ENCODE measurements at places on chromosomes 4 and X. TPM values are rescaled to one million over a fixed set of nuclear protein-coding genes. Genes with fewer than 3 reads are reported as not detected.

DGKK gene
- total RNA-seq, result not detected

DNA sequence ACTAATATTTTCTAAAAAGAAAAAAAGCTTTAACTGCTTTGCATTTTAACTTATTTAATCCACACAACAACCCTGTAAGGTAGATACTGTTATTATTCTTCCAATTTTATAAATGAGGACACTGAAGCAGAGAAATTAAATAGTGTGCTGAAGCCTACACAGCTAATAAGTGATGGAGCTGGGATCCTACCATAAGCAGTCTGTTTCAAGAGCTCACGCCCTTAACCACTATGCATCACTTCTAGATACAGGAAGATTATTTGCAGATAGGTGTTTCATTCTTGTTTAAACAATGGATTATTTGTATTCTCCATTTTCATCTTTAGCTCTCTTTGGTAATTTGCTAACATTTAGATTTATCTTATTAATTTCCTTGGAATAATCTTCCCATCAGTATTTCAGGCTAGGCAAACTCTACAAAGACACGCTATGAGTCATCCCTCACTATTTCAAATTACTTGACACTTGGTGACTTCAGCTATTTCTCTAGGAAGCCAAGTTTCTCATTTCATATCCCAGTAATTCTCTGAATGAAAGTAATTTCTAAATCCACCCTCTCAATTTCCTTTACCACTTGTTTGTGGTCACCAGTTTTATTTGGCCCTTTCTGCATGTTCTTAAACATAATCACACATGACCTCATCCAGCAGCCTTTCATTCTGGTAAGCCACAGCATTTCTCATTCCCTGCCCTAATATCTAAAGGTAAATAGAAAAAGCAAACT lies 67.3 kb downstream of the ASB9 start:
- peaks cover 11% of the 10 kb centered on the region for H3K27me3 ChIP-seq
- H3K4me1 ChIP-seq, result no peaks in the 10 kb centered on the region
- H3K27ac ChIP-seq, result no peak overlapping the region
- H3K36me3 ChIP-seq, result no peaks in the 10 kb centered on the region
- no peak overlapping the region for H3K4me3 ChIP-seq

DNA sequence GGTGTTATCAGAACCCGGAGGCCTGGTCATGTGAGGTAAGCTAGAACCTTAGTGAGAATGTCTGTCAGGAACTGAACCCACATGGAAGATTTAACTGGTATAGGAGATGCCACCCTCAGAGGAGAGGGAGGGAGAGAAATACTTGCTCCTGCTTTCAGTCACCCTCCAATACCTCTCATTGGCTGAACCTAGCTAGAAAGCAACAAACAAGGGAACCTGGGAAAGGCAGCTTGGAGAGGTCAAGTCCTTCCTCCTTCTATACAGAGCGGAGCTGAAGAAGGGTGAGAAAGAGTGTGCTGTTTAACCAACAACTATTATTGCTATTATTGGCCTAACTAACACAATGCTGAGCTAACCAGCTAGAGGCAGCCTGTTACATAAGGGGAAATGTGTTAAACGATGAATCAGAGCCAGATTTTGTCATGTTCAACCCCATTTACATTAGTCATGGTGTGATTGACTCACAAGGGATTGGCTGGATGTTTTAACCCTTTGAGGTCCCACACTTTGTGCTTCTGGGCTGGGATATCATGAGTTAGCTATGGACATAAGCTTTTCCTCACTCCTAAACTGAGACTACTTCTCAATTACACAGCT lies 96.5 kb upstream of the ESX1 start:
- H3K4me3 ChIP-seq, result no peak overlapping the region
- H3K36me3 ChIP-seq, result no peaks in the 10 kb centered on the region
- peaks cover 13% of the 10 kb centered on the region for H3K27me3 ChIP-seq
- H3K27ac ChIP-seq, result no peak overlapping the region

FAM53A gene
- total RNA-seq, result 1.6 TPM

DNA sequence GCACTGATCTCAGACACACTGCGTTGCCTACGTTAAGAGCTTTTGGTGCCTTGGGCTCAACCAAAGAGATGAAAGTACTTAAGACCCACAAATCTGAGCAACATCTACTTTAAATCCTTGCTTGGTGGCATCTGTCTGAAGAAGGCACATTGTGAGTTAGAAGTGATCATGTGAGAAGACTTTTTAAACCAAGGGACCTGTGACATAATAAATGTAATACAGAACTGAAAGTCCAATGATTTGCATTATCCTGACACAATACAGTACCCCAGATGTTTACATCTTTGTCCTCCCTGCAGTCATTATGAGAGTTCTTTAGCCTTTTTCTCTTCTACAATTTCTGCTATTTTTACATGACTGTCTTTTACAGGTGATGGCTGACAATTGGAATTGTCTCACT lies 96.7 kb upstream of the FTHL17 start:
- no peak overlapping the region for H3K27ac ChIP-seq
- H3K27me3 ChIP-seq, result peaks cover 11% of the 10 kb centered on the region
- no peak overlapping the region for H3K4me3 ChIP-seq
- DNase-seq, result no peak
- H3K36me3 ChIP-seq, result peaks cover 7% of the 10 kb centered on the region

SULT1E1 gene
- 34.8 TPM for total RNA-seq

DNA sequence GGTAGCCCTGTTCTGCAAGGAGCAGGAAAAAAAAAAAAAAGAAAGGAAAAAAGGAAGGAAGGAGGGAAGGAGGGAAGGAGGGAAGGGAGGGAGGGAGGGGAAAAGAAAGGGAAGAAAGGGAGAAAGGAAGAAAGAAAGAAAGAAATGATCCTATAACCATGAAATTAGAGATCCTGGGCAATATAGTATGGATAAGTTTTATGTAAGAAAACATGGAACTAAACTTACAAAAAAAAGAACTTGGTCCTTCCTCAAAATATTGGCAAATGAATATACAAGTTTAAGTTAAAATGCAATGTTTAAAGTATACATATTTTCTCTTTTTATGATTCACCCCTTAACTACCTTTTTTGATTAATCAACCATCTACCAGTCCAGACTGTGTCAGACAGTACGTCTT lies 18.9 kb downstream of the BBS7 start:
- H3K4me3 ChIP-seq, result no peak overlapping the region
- no peak overlapping the region for H3K27ac ChIP-seq
- H3K4me1 ChIP-seq, result no peaks in the 10 kb centered on the region
- peaks cover 6% of the 10 kb centered on the region for H3K36me3 ChIP-seq
- no peaks in the 10 kb centered on the region for H3K27me3 ChIP-seq

DNA sequence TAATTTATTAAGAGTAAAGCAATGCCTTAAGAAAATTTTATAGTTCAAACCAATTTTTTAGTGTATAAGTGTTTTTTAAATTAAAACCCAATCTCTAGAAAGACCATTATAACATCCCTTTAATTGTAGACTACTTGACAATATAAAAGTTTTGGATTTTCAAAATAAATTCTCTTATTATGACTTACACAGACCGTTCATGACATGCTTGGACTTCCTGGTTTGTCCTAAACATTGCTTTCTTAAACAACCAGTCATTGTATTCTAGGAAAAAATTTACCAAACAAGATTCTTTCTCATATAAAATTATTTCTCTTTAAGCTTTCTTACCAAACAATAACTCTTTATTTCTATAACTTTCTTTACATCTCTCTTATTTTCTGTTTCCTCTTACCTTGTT lies 49.0 kb upstream of the CXorf51A start:
- H3K4me1 ChIP-seq, result no peaks in the 10 kb centered on the region
- no peak overlapping the region for H3K27ac ChIP-seq
- DNase-seq, result no peak
- no peaks in the 10 kb centered on the region for H3K27me3 ChIP-seq
- H3K36me3 ChIP-seq, result no peaks in the 10 kb centered on the region
- H3K4me3 ChIP-seq, result no peak overlapping the region

GRCh38 chr4:86926435-86927086 lies 8.2 kb upstream of the AFF1 start:
- H3K4me1 ChIP-seq, result no peaks in the 10 kb centered on the region
- H3K4me3 ChIP-seq, result no peak overlapping the region
- no peaks in the 10 kb centered on the region for H3K36me3 ChIP-seq
- DNase-seq, result no peak
- H3K27me3 ChIP-seq, result no peaks in the 10 kb centered on the region
- no peak overlapping the region for H3K27ac ChIP-seq

GRCh38 chr4:87916626-87917025 lies 58.9 kb upstream of the SPP1 start:
- H3K27me3 ChIP-seq, result no peaks in the 10 kb centered on the region
- DNase-seq, result peak; percentile 13
- no peaks in the 10 kb centered on the region for H3K4me1 ChIP-seq
- H3K36me3 ChIP-seq, result no peaks in the 10 kb centered on the region
- H3K4me3 ChIP-seq, result no peak overlapping the region

DNA sequence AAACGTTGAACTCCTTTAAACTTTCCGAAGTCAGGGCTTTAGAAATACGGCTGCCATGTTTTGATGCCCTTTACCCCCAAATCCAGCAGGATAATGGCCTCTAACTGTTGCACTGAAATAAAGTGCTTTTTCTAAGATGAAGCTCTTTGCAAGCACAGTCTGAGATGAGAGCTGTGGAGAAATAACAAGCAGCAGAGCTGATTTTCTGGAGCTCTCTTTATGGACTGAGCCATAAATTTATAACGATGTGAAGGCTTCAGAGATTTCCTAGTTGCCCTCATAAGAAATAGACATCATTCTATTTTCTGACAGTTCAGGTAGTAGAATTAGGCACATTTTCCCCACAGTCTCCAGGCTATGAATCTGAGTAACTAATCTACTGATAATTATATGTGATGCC lies 567.3 kb downstream of the PDHA2 start:
- no peaks in the 10 kb centered on the region for H3K36me3 ChIP-seq
- no peaks in the 10 kb centered on the region for H3K4me1 ChIP-seq
- DNase-seq, result no peak

DNA sequence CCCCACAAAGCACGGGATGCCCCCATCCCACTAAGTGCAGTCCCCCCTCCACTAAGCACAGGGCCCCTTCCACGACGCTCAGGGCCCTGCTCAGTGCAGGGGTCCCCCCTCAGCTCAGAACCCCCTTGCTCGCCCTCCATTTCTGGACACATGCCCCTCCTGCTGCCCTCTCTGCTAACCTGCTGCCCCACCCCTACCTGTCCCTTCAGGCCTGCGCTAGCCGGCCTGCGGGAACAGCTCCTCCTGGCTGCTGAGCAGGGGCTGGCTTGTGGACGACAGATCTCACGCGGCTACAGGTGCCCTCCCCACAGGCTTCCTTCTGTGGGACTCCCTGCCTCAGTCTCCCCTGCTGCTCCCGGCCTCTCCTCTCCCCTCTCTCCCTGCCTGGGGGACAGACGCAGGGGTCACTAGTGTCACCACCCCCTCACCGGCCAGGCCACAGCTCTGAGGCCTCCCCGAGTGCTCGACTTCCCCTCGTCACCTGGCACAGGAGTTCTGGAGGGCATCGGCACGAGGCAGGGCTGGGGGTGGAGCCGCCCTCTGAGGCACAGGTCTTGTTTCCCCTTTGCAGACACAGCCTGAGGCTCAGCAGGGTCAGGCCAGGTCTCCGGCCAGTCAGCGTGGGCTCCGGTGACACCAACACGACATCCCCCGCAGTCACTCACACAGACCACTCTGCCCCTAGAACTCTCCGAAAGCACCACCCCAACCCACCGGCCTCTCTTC lies 21.6 kb downstream of the GAK start:
- no peak overlapping the region for H3K4me3 ChIP-seq
- H3K27me3 ChIP-seq, result no peaks in the 10 kb centered on the region
- DNase-seq, result no peak
- H3K27ac ChIP-seq, result no peak overlapping the region

NDP gene
- 1.3 TPM for total RNA-seq

DNA sequence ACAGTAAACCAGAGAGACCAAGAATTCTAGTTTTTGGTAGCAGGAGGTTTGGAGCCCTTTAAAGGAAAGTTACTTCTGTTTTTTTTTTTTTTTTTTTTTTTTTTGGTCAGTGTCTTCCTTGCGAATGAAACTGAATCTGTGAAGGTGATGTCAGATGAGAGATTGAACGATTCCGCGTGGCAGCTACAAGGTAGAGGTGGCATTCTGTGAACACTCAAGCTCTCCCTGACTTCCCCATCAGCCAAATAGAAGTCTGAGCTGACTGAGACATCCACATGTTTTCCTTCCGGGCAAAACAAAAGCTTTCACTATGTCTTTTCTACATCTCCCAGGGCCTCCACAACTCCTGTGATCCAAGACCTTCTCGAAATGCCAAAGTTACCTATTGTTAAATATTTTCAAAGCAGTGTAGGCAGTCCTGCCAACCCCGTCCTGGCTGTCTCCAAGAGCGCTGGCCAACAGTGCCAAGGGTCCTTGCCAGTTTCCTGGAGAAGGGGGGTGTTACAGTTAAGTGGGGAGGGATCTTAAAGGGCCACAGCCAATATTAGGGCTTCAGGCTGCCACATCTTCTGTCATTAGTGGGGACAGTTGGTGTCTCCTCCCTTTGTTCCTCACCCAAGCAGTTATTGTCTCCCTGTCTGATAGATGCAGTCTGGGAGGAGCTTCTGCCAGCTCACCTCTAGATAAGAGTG lies 102.9 kb upstream of the SLC34A2 start:
- H3K27me3 ChIP-seq, result no peaks in the 10 kb centered on the region
- H3K36me3 ChIP-seq, result no peaks in the 10 kb centered on the region
- no peak overlapping the region for H3K27ac ChIP-seq
- no peak overlapping the region for H3K4me3 ChIP-seq
- no peaks in the 10 kb centered on the region for H3K4me1 ChIP-seq

GRCh38 chrX:144627947-144628346 lies 619.4 kb upstream of the SPANXN1 start:
- no peaks in the 10 kb centered on the region for H3K27me3 ChIP-seq
- no peak overlapping the region for H3K27ac ChIP-seq
- no peak for DNase-seq
- no peaks in the 10 kb centered on the region for H3K36me3 ChIP-seq

DNA sequence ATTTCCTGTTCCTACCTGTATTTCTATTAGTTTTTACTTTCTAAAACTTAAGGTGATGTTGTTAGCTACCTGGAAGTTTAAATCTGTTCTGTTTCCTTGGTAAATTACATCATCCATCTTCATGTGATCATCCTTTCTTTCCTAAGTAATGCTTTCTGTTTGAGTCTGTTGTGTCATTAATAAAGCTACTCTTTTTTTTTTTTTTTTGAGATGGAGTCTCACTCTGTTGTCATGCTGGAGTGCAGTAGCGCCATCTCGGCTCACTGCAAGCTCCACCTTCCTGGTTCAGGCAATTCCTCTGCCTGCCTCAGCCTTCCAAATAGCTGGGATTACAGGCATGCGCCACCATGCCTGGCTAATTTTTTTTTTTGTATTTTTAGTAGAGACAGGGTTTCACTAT lies 73.3 kb downstream of the FIP1L1 start:
- peaks cover 23% of the 10 kb centered on the region for H3K36me3 ChIP-seq
- no peak for DNase-seq
- no peaks in the 10 kb centered on the region for H3K27me3 ChIP-seq

PDZD11 gene
- 30.7 TPM for total RNA-seq

DNA sequence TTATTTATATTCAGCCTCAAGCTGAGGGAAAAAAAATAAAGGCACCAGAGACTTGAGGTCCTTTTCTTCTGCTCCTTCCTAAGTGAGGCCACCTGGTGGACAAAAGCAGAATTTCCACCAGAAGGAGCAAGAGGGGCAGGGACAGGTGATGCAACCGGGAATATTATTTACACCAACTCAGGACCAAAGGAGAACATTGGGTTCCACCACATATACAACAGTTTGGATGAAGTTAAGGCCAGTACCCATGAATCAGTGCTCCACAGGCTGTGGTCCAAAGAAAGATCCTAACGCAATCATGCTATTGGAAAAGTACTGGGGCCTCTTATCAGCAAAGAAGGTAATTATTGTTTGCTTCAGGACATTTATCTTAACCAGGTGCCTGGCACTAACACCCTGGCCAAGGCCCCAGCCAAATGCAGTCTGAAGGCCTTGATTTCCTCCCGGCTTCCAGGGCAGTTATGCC lies 57.4 kb downstream of the TSC22D3 start:
- peak; percentile 86 for DNase-seq
- H3K27ac ChIP-seq, result no peak overlapping the region
- no peak overlapping the region for H3K4me3 ChIP-seq
- H3K4me1 ChIP-seq, result peaks cover 19% of the 10 kb centered on the region

MAGEB2 gene
- total RNA-seq, result not detected
